ENCODE measurements at places on chromosomes 5 and 9.

- peak; percentile 27 for DNase-seq
Measured at GRCh38 chr9:102049586-102050246, 311.3 kb upstream of the GRIN3A start.

DNA sequence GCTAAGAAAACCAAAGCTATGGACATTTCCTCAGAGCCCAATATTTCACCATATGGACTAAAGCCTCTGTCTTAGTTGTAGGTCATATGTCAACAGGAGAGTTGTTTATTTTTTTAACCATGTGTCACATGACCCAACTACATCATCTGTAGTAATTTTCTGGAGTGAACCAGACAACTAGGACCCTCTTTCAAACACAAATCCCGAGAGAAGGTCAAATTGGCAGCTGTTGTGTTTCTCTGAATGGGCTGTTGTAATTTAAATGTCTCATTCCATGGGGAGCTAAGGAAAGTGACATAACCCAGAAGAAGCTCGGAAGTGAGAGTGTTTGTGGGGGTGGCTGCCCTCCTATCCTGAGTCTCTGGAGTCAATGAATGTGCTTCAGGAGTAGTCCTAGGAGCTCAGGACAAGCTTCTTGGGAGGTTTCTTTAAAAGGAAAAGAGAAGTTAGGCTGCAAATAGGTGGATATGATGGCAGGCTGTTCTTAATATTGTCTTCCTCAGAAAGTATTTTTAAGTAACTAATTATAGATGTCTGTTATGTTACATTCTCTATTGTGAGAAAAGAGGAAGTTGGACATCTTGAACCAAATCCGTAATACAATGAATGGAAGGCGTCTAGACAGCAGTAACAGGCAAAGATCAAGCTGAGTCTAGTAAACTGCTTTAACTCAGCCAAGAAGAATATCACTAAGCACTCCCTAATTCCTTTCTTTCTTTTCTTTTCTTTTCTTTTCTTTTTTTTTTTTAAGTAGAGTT lies 50.1 kb downstream of the TMEM167A start:
- DNase-seq = peak; percentile 82

DNA sequence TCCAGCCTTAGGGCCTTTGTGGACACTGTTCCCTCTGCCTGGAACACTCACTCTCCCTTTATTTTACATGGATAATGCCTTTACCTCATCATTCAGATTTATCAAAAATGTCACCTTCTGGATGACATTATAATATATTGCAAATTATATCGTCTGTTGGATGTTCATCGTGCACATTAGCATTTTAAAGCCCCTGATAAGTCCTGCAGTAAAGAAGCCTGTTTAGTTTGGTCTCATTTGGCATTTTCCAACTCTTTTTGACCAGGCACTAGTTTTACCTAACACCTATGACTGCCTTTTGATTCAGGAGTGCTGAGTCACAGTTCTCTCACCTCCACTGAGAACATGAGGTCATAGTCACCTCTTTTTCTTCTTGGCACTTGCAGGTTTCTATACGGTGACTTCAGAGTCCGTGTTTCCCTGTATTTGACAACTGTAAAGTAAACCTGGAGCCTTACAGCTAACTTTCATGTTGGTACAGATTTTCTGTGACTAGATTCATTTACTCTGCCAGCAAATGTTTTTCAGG lies 57.7 kb upstream of the STC2 start:
- DNase-seq = no peak

- no peak for DNase-seq
Measured at GRCh38 chr5:5483350-5483749, 60.9 kb downstream of the ICE1 start.

- DNase-seq = no peak
Measured at GRCh38 chr9:131709771-131710431, 30.0 kb downstream of the RAPGEF1 start.

DNA sequence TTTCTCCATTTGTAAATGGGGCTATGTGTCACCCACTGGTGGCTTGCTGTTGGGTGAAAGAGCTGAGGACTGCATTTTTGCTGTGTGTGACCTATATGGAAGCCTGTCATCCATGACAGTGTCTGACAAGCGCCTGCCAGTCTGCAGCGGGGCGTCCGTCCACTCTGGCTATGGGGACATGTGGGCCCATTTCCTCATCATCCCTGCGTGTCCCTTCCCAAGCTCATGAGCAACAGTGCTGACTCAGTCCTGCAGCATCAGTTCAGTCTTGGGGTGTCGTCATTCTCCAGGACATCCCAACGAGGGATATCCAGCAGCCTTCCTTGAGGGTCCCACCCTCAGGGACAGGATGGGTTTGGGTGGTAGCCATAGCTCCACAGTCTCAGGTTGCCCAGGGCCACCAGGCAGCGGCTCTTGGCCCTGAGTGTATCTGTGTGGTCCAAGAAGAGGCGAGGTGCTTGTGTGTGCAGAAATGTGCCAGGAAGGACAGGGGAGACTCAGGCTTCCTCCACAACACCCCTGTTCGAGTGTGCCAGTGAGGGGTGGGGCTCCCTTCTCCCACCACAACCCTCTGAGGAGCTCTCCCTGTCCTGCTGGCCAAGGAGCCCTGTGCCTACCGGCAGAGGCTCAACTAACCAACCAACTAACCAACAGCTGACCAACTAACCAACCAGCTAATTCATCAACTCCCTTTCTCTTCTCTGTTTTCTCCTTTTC lies 2.1 kb downstream of the FGD3 start:
- DNase-seq = no peak

GRCh38 chr5:171841984-171842776 lies 56.6 kb downstream of the SMIM23 start:
- no peak for DNase-seq

GRCh38 chr9:2359891-2360471 lies 261.6 kb upstream of the VLDLR start:
- no peak for DNase-seq

- no peak for DNase-seq
Measured at GRCh38 chr9:121510766-121511550, 11.3 kb upstream of the GGTA1 start.

- no peak for DNase-seq
Measured at GRCh38 chr9:72680593-72681282, 159.3 kb downstream of the TMC1 start.

DNA sequence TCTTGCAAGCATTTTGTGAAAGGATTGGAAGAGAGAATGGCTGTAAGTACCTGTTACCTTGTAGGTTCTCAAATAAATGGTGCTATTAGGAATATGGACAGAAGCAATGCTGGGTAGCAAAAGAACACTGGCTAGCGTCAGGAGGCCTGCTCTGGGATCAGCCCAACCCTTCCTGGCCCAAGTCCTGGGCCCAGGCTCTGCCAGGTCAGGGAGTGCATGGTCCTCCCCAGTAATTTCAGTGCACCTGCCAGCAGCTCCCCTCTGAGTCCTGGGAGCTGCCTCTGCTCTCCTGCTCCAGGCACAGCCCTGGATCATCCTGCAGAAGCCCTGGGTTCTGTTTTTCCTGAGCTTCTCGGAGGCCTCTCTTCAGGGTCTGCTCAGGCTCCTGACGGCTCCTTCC lies 89.5 kb upstream of the ARAP3 start:
- no peak for DNase-seq

DNA sequence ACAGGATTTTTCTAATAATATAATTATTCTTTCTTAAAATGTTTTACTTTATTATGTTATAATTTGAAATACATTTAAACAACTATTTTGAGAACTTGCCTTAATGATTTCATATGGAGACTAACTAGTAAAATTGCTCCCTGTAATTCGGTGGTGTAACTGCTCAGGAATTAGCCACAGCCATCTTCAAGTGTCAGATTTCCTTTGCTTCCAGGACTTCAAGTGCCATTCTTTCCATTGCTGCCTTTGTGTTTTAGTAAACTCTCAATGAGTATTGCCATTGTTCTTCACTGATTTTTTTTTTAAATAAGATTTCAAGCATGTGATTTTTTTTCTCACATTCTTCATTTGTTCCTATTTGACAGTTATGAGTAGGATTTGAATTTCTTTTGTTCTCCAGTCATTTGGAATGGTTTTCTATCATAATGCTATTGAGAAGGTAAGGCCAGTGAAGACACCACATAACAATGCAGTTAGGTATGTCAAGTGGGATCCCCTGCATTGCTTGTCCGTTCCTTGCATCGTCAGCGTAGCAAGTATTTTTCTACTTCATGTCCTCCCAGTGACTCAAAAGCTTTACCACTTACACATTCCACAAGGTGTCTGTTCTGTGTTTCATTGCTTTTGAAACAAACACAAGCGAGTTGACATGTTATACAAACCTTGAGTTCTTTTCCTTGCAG lies 83.7 kb downstream of the LNPEP start:
- DNase-seq = no peak

DNA sequence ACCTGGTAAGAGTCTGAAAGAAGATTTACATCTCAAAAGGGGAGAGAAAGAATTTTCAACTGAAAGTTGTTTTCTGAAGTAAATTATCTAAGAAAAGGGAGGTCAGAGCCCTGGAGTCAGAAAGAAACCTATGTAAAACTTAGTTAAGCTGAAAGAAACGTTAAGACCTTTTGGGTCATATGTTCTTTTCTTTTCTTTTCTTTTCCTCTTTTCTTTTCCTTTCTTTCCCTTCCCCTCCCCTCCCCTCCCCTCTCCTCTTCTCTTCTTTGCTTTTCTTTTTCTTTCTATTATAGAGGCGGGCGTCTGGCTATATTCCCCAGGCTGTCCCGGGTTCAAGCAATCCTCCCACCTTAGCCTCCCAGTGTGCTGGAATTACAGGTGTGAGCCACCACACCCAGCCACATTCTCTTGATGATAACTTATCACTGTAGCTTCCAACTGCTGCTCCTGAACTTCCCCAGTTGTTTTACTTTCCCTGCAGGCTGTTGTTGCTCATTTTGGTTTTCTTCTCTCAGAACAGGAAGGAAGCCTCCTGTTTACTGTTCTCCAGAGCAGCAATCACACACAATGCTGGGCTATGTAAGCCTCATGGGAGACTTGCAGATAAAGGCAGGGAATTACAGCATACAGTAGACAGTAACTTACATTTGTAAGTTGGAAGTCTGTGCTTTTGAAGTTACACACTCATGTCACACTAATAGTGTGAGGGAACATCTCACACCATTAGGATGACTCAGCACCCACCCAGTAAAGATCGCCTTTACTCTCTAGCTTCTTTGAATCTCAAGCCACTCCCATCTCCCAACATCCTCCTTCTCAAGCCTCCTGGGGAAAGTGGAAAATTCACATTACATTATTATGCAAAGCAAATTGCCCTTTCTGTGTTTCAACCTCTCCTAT lies 2216.6 kb upstream of the WWC1 start:
- no peak for DNase-seq

DNA sequence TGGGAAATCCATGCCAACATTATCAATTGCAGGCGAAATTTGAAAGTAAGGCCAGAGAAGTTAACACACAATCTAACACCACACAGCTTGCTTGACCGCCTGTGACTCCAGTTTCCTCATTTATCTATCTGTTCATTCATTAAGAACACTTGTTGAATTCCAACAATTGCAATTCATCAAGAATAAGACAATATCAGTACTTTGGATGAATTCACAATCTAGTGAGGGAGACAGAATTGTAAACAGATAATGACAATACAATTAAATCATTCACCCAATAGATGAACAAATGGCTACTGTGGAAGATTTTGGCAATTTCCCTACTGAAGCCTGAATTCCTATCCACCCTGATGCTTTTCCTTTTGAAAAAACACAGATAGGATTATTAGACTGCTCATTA lies 181.6 kb downstream of the TRIM36 start:
- DNase-seq = no peak

- no peak for DNase-seq
Measured at GRCh38 chr5:3122985-3123762, 371.7 kb upstream of the IRX2 start.

DNA sequence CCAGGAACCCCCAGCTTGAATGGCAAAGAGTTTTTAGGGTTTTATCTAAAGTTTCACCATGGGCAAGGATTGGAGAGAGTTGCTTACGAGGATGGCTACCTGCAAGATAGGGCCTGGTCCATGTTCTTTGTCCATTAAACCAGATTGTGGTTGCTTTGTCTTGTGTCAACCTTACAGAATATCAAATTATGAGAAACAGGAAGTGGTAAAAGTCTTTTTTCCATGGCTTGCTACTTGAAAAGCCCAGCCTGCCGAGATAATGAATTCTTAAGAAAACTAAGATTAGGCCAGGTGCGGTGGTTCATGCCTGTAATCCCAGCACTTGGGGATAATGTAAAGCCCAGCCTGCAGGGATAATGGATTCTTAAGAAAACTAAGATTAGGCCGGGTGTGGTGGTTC lies 24.4 kb downstream of the ZNF474 start:
- no peak for DNase-seq

- no peak for DNase-seq
Measured at GRCh38 chr5:75078027-75078426, 25.7 kb upstream of the GCNT4 start.

- no peak for DNase-seq
Measured at GRCh38 chr5:165014439-165014838, 1509.0 kb downstream of the MAT2B start.

DNA sequence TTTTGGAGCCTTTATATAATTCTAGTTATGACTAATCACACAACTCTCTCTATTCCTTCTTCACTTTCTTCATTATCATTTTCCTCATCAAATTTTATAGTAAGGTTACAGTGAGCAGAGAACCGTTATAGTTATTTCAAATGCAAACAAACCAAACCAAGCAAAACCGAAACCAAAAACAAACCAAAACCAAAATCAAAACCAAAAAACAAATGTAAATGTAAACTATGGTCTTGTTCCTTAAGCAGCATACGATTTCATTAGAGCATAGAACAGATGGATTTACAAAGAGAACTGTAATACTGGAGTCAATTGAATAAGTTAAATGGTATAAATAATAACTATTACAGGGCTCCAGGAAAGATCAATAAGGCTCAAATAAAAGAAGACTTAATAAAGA lies 447.1 kb downstream of the LRRC70 start:
- no peak for DNase-seq

- no peak for DNase-seq
Measured at GRCh38 chr9:120933310-120934055, 6.9 kb upstream of the TRAF1 start.

All from KG1 (cell line).